Activated naive CD4-positive, alpha-beta T cell treated with anti-CD3 and anti-CD28 coated beads, Interleukin-2, amount 50 U/mL, for 16 hours (primary cell): ENCODE measurements at places on chromosomes 6 and 20.

- DNase-seq: no peak
Measured at GRCh38 chr6:114588726-114589125, 245.9 kb upstream of the HS3ST5 start.

GRCh38 chr6:36124881-36125280 lies 5.4 kb upstream of the MAPK13 start:
- DNase-seq: no peak

DNA sequence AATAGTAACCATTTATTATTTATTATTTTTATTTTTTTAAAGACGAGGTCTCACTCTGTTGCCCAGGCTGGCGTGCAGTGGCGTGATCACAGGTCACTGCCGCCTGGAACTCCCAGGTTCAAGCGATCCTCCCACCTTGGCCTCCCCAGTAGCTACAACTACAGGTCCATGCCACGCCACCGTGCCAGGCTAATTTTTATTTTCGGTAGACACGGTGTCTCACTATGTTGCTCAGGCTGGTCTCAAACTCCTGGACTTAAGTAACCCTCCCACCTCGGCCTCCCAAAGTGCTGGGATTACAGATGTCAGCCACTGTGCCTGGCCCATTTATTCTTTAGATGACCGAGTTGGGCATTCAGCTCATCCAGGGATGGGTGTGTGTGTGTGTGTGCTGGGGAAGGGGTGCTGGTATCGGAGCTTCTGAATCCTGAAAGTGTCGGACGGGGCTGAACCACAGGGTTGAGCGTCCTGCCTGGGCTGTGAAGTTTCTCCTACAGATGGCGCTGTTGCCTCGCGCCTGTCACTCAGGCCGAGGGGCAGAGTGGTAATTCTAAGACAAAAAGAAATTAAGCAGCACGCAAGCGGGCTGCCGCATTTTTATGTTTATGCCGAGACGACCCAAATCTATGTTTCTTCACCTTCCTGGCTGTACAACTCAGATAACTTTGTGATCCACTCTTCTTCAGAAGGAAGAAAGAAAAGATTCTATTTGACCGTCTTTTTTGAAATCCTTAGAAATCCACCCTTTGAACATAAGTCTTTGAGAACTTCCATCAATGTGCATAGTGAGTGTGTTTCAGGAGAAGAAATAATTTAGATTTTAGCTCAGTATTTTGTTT lies 252.8 kb downstream of the CDH26 start:
- peak; percentile 48 for DNase-seq

DNA sequence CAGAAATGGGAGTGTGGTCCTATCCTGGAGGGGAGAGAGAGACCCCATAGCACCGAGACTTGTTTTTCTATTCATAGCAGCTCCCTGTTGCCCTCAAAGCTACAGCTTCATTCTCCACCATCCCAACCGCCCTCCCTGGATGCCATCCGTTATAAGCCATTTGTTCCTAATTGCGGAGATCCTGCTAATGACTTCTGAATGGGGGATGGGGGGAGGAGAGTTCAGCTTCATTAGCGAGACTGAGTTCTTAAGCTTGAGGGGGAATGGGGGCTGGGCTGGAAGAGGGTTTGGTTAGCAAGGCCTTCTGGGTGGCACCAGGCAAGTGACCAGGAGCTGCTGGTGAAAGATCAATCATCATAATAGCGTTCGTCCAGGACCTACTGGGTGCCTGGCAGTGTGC lies 27.1 kb downstream of the FOXP4 start:
- DNase-seq: no peak

DNA sequence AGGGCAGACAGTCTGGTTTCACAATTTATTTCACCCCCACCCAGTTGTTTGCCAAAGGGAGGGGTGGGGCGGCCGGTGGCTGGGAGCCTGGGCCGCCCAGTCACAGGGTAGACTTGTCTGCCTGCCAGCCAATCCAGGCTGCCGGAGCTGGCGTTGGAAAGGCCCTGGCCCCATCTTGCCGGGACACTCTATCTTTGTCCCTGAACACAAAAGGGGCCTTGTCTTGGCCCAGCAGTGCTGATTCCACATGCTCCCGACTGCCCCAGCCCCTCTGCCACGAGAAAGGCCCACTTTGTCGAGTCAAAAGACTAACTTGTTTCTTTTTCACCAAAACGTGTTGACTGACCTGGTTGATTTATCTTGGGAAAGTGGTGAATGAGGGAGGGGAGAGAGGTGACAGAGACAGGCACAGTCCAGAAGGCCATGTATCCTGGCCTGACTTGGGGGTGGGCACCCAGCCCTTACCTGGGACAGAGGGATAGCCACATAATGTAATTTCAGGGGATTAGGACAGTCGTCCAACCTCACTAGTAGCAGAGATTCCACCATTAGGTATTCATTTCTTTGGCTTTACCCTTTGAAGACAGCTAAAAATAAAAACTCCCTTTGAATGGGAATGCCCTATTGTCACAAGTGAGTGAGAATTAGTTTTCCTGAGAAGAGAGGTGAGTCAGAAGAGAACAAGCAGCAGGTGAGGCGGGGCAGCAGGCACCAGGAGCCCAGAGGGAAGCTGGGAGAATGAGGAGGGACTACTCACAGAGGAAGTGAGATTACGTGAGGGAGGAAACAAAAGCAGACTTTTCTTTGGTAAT lies 67.0 kb upstream of the SIRPA start:
- no peak for DNase-seq

GRCh38 chr6:128117916-128118315 lies 217.1 kb upstream of the THEMIS start:
- no peak for DNase-seq

GRCh38 chr6:93621442-93621841 lies 202.1 kb upstream of the EPHA7 start:
- no peak for DNase-seq

DNA sequence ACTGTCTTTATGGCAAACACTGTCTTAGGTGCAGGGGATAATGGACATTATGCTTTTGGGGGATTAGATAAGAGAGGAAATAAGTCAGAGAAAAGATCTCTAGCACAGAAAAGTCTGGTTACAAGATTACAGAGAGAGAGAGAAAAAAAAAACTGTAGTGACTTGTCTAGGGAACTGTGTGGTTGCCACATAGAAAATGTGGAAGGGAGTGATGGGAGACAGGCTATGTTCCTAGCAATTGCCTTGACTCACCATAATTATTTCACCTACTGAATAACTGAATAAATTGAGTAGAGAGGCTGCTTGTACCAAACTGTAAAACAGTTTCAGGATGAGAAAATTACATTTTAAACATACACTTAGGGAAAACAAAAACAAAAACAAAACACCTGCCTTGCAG lies 229.7 kb downstream of the LAMA2 start:
- DNase-seq: no peak

DNA sequence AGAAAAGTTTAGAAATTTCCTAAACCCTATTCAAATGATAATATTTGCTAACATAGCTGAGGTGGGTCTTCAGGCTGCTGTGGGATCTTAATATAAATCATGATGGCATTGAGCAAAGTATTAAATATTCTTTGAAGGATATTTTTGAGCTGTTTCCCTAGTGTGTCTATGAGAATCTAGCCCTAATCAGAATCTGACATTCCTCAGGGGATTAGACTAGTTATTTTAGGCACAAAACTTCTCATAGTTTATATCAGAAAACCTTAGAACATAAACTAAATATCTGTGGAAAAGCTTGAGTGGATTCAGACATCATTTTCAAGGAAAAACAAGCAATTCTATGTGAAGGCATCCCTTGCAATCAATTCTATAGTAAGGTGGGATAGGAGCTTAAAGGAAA lies 594.5 kb downstream of the RFPL4B start:
- DNase-seq: no peak

- no peak for DNase-seq
Measured at GRCh38 chr6:142523515-142524375, 221.9 kb downstream of the ADGRG6 start.

- no peak for DNase-seq
Measured at GRCh38 chr6:1087154-1087843, 224.6 kb upstream of the FOXQ1 start.

DNA sequence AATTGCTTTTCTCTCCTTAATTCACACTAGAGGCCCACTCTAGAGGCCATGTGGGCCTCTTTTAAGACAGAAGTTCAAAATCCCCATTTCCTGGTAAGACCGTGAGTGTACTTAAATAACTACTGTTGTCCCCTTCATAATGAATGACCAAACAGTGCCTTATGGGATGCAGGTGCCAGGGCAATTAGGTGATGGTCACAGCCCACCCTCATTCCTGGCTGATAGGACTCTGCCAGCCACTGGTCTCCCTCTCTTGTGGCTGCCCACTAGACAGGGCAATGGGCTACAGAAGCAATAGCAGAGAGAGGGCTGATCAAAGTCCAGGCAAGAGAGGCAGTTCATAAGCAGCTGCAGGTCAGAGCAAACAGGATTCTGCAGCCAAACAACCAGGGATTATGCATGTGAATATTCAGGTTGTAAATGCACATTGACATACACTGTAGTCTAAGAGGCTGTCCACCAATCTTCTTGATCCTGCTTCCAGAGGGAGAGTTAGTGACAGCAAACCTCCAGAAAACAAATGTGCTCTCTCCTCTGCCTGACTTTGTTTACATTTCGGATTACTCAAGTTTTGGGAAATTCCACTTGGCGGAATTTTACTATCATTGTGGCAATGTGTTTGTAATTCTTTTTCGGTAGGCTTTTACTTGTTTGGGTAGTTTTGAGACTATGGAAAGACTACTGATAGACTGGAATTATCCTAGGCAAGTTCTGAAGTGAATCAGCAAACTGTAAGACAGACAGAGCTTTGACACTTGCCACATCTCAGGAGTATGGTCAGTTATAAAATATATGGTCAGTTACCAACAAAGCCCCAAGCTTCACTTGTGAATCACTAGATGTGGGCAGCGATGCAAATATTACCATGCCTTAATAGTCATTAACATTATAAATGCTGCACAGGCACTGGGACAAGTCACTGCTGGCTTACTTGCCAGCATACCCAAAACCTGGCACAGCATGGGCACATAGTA lies 12.8 kb downstream of the PTPRK start:
- DNase-seq: no peak

- no peak for DNase-seq
Measured at GRCh38 chr20:56004007-56004406, 1.3 kb downstream of the CBLN4 start.

GRCh38 chr6:94376876-94377275 lies 957.5 kb upstream of the EPHA7 start:
- no peak for DNase-seq

DNA sequence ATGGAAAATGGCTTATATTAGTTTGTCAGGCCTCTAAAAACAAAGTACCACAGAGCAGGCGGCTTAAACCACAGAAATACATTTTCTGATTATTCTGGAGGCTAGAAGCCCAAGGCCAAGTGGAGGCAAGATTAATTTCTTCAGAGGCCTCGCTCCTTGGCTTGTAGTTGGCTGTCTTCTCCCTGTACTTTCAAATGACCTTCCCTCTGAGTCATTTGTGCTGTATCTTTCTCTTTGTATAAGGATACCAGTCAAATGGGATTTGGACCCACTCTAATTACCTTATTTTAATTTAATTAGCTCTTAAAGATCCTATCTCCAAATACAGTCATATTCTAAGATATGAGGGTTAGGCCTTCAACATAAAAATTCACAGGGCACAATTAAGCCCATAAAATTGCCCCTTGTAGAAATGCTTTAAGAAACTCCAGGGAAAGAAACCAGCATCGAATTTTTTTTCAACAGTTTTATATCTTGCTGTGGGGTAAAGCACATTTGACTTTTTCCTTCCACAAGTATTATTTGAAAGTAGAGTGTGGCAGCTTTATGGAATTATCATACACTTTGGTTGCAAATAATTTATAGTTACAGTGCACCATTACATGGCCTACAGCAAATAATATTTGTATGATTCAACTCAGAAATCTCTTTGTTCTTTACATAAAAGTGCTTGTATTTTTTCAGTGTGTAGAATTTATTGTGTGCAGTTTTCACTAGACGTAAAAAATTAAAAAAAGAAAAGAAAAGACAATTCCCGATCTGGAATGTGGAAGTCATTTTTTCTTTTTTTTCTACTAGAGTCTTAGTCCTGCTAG lies 706.1 kb downstream of the KIF16B start:
- no peak for DNase-seq

GRCh38 chr6:110255211-110255750 lies 75.1 kb downstream of the CDC40 start:
- no peak for DNase-seq

GRCh38 chr20:1784586-1784985 lies 110.6 kb upstream of the SIRPA start:
- DNase-seq: no peak

DNA sequence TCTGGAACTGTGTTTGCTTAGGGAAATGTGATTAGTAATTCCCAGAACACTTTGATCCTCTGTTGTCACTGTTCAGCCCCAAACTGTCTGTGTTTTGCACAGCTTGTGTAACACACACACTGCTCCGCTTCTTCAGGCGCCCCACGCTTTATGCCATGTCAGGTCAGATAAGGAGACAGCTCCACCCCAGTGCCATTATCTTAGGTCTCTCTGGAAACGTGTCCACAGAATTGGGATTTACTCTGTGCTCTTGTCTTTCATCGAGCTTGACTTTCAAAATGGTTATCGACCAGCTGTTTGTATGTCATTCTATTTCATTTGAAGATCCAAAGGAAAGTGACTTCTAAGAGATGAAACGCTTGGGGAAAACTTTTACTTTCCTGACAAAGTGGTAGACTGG lies 106.4 kb upstream of the SSTR4 start:
- DNase-seq: no peak

DNA sequence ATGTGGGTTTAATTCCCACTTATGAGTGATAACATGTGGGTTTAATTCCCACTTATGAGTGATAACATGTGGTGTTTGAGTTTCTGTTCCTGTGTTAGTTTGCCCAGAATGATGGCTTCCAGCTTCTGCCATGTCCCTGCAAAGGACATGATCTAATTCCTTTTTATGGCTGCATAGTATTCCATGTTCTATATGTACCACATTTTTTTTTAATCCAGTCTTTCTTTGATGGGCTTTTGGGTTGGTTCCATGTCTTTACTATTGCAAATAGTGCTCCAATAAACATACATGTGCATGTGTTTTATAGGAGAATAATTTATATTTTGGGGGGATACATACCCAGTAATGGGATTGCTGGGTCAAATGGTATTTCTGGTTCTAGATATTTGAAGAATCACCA lies 317.8 kb downstream of the MMUT start:
- no peak for DNase-seq
